T-helper 17 cell (primary cell): ENCODE measurements at places on chromosomes 6 and 20. TPM values are rescaled to one million over a fixed set of nuclear protein-coding genes. Genes with fewer than 3 reads are reported as not detected.

LY6G5B gene
- total RNA-seq: 32.7 TPM

BTN1A1 gene
- not detected for total RNA-seq

LAMA2 gene
- total RNA-seq: 3.4 TPM

SIRPD gene
- not detected for total RNA-seq

GNAS-AS1 gene
- not detected for total RNA-seq
